WERI-Rb-1 (cell line): ENCODE measurements at places on chromosomes 2 and 18.

GRCh38 chr2:63643486-63643885, 54.7 kb downstream of the MDH1 start:
- DNase-seq, result no peak

DNA sequence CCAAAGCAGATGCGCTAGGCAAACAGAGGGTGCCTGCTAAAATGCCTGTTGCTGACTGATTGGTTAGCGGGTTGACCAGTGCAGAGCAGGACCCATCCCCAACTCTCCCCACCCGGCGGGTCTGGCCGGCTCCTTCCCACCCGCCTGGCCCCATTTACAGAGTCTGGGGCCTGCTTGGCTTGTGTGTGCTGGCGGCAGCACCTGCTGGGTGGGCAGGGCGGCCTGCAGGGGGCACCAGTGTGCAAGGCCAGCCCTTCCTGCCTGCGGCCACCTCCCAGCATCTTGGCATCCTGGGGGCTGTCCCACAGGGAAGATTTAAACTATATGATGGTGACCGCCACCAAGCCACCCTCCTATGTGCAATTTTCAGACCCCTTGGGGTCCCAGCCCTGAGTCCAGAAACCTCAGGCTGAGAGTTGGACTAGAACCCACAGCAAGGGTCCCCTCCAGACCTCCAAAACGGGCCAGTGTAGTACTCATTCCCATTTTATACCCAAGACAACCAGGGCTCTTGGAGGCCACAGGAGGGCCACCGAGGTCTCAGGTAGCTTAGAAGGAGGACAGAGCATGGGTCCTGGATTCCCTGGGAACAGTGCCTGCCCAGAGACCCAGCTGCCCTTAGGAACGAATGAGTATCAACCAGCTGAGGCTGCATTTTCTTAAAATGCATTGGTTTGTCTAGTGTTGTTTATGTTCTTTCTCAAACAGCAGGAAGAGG, 173.6 kb downstream of the SMAD7 start:
- DNase-seq, result peak; percentile 80

GRCh38 chr2:160310118-160310828, 110.2 kb upstream of the ITGB6 start:
- no peak for DNase-seq

DNA sequence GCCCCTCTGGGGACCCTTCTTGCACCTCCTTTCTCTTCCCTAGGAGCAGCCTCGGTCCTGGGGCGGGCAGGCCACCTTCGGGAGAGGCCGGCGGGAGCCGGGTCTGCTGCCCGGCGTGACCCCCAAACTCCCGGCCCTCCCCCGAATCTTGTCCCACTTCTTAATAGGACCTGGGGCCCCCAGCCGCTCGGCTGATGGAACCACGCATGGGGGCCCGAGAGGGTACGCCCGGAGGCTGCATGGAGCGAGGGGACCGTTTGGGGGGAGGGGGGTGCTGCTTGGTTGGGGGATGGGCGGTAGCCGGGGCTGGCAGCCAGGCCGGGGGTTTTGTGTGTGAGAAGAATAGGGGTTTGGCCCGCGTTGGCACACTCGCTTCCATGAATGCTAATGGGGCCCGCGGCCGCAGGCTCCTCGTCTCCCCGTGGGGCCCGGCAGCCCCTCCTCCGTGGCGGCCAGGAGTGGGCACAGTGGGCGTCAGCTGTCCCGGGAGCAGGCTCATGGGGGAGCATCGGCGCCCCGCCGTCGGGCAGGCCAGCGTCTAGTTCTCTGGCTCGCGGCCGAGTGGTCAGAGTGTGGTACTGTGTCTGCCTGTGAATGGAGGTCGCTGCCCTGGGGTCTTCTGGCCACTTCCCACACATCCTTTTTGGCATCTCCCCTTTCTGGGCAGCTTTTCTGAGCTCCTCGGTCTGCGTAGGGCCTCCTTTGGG, 1.0 kb downstream of the GAREM2 start:
- DNase-seq, result no peak

DNA sequence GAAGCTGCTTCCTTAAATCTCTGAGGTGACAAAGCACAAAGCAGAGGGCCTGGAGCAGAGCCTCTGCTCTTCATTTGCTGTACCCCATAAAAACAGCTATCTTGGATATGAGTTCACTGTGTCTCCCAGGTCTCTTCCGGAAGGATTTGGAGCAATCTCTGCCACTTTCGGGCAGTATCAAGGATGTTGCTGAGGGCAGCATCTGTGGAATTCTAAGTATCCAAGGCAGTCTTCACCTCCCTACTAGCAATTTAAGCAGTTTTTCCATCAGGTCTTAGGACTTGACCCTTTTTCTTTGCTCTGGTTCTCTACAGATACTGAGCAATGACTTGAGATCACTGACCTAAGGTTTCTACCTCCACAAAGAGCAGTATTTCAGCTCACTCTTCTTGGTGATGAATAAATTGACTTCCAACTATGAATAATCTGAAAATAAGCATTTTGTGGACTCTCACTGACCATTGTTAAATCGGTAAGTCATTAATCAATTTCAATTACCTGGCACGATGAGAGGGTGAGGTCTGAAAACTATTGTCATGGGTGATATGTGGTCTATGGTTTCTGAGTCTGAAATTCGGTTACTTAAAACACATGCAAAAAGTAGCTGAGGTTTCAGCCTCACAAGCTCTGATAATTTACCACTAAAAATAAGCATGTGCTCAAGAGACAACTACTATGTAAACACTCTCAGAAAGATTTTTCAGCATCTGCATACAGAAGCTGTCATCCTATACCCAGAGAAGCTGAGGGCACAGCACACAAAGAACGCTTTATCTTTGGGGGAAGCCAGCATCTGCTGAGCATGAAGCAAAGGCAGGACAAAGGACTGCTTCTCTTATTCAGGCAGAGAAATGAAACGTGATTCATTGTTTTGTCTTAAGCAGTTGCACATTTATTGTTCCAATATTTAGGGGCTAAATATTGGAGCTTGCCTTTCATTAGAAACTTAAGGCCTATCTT, 32.1 kb upstream of the SPATS2L start:
- no peak for DNase-seq

- no peak for DNase-seq
Measured at GRCh38 chr2:95122197-95122551, 566 bp upstream of the MRPS5 start.

GRCh38 chr2:215439404-215439803, 3.5 kb upstream of the FN1 start:
- DNase-seq, result no peak

- DNase-seq, result no peak
Measured at GRCh38 chr2:72289736-72290135, 142.1 kb upstream of the CYP26B1 start.

- no peak for DNase-seq
Measured at GRCh38 chr2:238927746-238928519, 80.0 kb downstream of the TWIST2 start.

GRCh38 chr2:222320436-222321395, 21.9 kb upstream of the PAX3 start:
- no peak for DNase-seq

DNA sequence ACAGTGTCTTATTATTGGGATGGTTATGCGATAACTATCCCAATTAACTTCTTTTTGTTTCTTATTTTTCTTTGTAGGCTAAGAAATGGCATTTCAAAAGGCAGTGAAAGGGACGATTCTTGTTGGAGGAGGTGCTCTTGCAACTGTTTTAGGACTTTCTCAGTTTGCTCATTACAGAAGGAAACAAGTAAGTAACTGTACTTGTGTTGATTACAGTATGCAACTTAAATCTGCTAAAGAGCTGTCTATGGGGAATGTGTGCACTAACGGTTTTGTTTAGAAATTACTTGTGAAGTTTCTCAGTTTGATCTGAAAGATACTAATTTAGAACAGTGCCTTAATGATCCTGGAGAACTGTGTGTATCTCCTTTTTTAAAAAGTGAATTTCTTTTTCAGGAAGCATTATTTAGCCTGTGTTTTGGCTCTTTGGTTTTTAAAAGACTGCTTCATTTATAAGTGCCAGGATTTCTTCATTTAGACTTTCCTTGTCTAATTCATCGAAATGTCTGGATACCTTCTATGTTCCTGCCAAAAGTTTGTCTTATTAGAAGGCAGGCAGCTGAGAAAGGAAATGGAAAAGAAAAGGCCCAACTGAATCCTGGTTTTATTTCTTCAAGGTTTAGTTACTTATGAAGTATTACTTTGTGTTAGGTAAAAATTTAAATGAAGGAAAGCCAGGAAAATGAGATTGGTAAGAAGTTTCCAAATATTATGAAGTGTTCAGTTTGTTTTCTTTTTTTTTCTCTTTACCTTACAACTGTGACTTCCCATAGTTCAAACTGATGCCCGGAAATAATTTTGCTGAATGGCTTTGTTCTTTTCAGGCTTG, 40.1 kb downstream of the GPD2 start:
- DNase-seq, result no peak

GRCh38 chr18:49738721-49739120, 74.6 kb downstream of the ACAA2 start:
- DNase-seq, result no peak

GRCh38 chr2:54589340-54590215, 133.5 kb downstream of the SPTBN1 start:
- no peak for DNase-seq

- DNase-seq, result no peak
Measured at GRCh38 chr2:156792242-156792840, 356.2 kb downstream of the GPD2 start.

- no peak for DNase-seq
Measured at GRCh38 chr2:136966485-136966884, 201.1 kb downstream of the THSD7B start.

DNA sequence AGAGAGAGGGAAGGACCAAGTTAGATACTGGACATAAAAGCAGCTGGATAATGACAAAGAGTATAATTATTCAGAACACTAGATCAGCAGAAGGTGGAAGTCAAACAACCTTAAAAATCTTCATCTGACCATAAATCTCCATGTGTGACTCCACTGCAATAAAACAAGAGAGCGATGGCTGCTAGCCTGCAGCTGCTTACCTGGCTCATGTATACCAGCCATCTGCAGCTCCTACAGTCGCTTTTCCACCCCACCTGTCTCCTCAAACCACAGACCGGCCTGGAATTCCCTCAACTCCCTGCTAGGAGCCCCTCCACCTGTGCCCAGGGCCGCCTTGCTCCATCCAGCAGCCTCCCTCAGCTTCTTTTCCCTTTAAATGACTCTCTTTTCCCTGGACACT, 64.5 kb downstream of the SLC4A5 start:
- no peak for DNase-seq
